ENCODE measurements at places on chromosomes 3 and 15. TPM values are rescaled to one million over a fixed set of nuclear protein-coding genes. Genes with fewer than 3 reads are reported as not detected.

Gene HESX1
- 1.4 TPM for total RNA-seq

GRCh38 chr3:192171213-192171612 is 556.1 kb downstream of the FGF12 start:
- no peak overlapping the region for H3K27ac ChIP-seq
- no peaks in the 10 kb centered on the region for H3K4me1 ChIP-seq
- no peak for DNase-seq
- no peaks in the 10 kb centered on the region for H3K36me3 ChIP-seq
- H3K4me3 ChIP-seq = no peak overlapping the region

Gene TNFSF10
- total RNA-seq = 11.3 TPM

Gene EIF4E3
- 4.2 TPM for total RNA-seq

DNA sequence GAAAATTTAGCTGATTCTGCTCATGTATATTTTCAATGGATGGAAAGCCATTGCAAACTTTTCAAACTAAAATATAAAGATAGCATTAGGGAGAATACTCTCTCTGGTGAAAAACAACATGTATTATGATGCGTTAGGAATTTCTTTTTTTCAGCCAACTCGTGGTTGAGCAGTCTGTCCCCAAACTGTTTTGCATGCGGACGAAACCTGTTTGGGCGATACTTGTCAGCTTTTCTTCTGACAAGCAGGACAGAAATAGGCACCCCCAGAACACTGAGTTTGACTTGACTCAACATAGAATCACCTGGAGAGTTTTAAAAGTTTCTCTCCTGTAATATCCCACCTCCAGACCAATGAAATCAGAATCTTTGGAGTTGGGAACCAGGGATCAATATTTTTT is 417.5 kb upstream of the TPRG1 start:
- H3K4me1 ChIP-seq = no peaks in the 10 kb centered on the region
- no peak for DNase-seq
- no peaks in the 10 kb centered on the region for H3K27me3 ChIP-seq
- no peak overlapping the region for H3K4me3 ChIP-seq

DNA sequence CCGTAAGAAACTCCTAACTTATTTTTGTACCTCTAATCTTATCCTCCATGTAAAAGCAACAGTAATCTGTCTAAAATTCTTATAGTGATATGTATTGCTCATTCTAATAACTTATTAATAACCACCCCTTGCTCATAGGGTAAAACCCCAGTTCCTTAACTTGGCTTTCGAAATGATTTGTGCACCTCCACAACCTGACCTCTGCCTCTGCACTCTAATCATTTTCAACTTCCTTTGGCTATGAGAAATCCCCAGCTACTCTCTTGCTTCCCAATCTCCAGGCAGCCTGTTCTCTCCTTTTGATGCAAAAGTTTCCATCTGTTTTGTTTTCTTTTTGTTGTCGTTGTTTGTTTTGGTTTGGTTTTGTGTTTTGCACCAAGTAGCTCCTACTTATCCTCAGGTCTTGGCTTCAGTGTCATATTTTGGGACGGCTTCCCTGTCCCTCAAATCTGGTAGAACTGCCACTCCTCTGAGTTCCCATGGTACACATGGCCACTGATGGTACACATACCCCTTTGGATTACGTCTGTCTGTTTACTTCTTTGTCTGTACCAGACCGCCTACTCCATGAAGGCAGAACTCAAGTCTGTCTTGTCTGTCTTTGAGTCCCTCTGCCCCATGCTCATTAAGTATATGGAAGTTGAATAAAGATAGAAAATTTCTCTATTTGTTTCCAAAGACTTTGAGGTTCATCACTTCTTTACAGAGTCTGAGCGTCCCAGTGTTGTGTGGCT is 105.6 kb upstream of the TGFBR2 start:
- DNase-seq = no peak
- no peaks in the 10 kb centered on the region for H3K27me3 ChIP-seq
- H3K4me3 ChIP-seq = no peak overlapping the region
- H3K4me1 ChIP-seq = peaks cover 9% of the 10 kb centered on the region

- H3K4me3 ChIP-seq = no peak overlapping the region
- no peaks in the 10 kb centered on the region for H3K4me1 ChIP-seq
- H3K27ac ChIP-seq = no peak overlapping the region
- no peaks in the 10 kb centered on the region for H3K27me3 ChIP-seq
Observed at GRCh38 chr3:191263365-191263764, 64.3 kb downstream of the OSTN start.

DNA sequence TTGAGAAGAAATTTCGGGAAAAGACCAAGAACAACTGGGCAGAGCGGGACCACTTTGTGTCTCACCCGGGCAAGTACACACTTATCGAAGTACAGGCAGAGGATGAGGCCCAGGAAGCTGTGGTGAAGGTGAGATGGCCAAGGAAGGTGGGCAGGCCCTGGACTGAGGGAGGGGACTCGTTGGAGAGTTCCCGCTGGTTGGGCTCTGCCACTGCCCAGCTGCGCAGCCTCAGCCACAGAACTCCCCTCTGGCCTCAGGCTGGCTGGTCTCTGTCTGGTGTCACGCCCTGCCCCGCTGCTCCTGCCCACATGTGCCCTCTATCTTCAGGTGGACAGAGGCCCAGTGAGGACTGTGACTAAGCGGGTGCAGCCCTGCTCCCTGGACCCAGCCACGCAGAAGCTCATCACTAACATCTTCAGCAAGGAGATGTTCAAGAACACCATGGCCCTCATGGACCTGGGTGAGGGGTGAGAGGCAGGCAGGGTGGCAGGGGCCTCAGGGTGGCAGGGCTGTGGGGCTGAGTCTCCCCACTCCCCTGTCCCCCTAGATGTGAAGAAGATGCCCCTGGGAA is 2.4 kb downstream of the PARP3 start:
- DNase-seq = peak; percentile 6
- no peaks in the 10 kb centered on the region for H3K27me3 ChIP-seq
- peaks cover 25% of the 10 kb centered on the region for H3K4me1 ChIP-seq
- H3K27ac ChIP-seq = no peak overlapping the region

GRCh38 chr3:108060331-108060730 is 30.5 kb downstream of the CD47 start:
- H3K4me1 ChIP-seq = no peaks in the 10 kb centered on the region
- no peak overlapping the region for H3K27ac ChIP-seq
- no peak for DNase-seq
- no peaks in the 10 kb centered on the region for H3K27me3 ChIP-seq

DNA sequence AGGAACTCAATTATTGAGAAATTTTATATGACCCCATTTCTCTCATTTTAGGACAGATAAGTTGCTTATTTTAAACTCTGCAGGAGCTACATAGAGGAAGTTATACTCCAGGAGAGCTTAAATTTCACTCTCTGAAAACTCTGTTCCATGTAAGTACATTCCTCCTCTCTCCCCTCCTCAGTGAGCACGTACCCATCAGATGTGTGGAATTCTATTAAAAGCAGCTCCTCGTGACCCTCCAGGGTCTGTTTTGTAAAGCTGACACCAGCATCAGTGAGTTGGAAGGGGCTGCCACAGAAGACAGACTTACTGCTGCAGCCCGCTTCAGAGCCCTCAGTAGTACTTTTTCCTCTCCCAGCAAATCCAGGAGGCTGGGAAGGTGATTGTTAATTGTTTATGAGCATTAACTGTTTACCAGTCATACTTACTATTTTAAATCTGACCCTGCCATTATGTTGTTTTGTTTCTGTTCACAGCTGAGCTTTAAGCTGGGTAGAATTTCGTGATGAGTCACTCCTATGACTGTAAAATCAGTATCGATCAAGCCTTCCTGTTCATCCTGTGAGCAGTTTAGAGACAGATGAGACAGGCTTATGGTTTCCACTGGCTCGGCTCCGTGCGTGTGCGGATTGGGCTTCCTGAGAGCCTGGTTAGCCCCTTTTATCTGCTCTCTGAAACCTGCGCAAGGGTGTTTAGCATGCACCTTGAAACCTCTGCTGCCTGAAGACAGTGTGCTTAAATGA is 20.4 kb downstream of the IGF1R start:
- H3K27ac ChIP-seq = peak overlapping the region; percentile 13
- peaks cover 40% of the 10 kb centered on the region for H3K4me1 ChIP-seq

- H3K4me3 ChIP-seq = no peak overlapping the region
- H3K27ac ChIP-seq = no peak overlapping the region
- no peaks in the 10 kb centered on the region for H3K36me3 ChIP-seq
- no peak for DNase-seq
- H3K4me1 ChIP-seq = peaks cover 4% of the 10 kb centered on the region
Observed at GRCh38 chr15:95492388-95493070, 838.0 kb upstream of the NR2F2 start.

- peak; percentile 84 for DNase-seq
- peak overlapping the region; percentile 90 for H3K27ac ChIP-seq
- H3K4me1 ChIP-seq = peaks cover 17% of the 10 kb centered on the region
Observed at GRCh38 chr15:78265752-78266224, 1.4 kb downstream of the DNAJA4 start.

Gene CRYBG3
- 37.2 TPM for total RNA-seq

Gene LRTM1
- 99.9 TPM for total RNA-seq

Gene SPRED1
- 33.5 TPM for total RNA-seq

Gene ULK3
- total RNA-seq = 29.7 TPM

- DNase-seq = no peak
- no peak overlapping the region for H3K4me3 ChIP-seq
- H3K36me3 ChIP-seq = no peaks in the 10 kb centered on the region
- H3K4me1 ChIP-seq = peaks cover 5% of the 10 kb centered on the region
- no peak overlapping the region for H3K27ac ChIP-seq
- no peaks in the 10 kb centered on the region for H3K27me3 ChIP-seq
Observed at GRCh38 chr3:196124608-196125007, 42.7 kb upstream of the TFRC start.

GRCh38 chr3:108983051-108983450 is 29.4 kb upstream of the GUCA1C start:
- H3K4me3 ChIP-seq = no peak overlapping the region
- no peak overlapping the region for H3K27ac ChIP-seq
- H3K36me3 ChIP-seq = no peaks in the 10 kb centered on the region
- no peak for DNase-seq
- H3K27me3 ChIP-seq = peaks cover 2% of the 10 kb centered on the region

Gene SHC4
- 2.0 TPM for total RNA-seq

- H3K4me1 ChIP-seq = peaks cover 30% of the 10 kb centered on the region
- no peaks in the 10 kb centered on the region for H3K36me3 ChIP-seq
- DNase-seq = peak; percentile 37
- no peak overlapping the region for H3K27ac ChIP-seq
- H3K4me3 ChIP-seq = peak overlapping the region; percentile 52
Observed at GRCh38 chr3:27713078-27713423, 9.1 kb downstream of the EOMES start.

DNA sequence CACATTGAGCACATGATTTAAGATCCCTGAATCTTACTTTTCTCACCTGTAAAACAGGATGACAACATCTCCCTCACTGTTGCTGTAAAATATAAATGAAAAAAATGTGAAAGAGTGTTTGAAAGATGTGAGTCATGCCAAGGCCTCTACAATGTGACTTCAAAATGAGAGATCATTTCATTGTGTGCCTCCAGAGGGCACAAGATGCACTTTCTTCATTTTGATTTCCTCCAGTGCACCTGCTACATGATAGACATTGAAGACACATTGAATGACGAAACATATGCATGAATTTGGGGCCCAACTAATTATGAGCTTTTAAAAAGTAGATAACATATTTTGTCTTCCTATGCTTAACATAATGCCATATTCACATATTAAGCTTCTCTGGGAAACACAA is 170.3 kb downstream of the MOBP start:
- H3K27ac ChIP-seq = no peak overlapping the region
- no peak for DNase-seq
- H3K4me3 ChIP-seq = no peak overlapping the region
- no peaks in the 10 kb centered on the region for H3K27me3 ChIP-seq
- no peaks in the 10 kb centered on the region for H3K36me3 ChIP-seq

- H3K4me1 ChIP-seq = peaks cover 18% of the 10 kb centered on the region
- no peak overlapping the region for H3K4me3 ChIP-seq
- peak overlapping the region; percentile 76 for H3K27ac ChIP-seq
- H3K27me3 ChIP-seq = no peaks in the 10 kb centered on the region
- DNase-seq = peak; percentile 67
Observed at GRCh38 chr15:29890336-29891095, 68.2 kb upstream of the TJP1 start.

- no peak overlapping the region for H3K4me3 ChIP-seq
- H3K27ac ChIP-seq = no peak overlapping the region
- DNase-seq = no peak
Observed at GRCh38 chr15:66598095-66598815, 32.5 kb upstream of the LCTL start.

GRCh38 chr15:77039848-77040247 is 31.1 kb downstream of the TSPAN3 start:
- H3K27me3 ChIP-seq = no peaks in the 10 kb centered on the region
- DNase-seq = no peak
- no peak overlapping the region for H3K4me3 ChIP-seq

Gene CA12
- 2.2 TPM for total RNA-seq

DNA sequence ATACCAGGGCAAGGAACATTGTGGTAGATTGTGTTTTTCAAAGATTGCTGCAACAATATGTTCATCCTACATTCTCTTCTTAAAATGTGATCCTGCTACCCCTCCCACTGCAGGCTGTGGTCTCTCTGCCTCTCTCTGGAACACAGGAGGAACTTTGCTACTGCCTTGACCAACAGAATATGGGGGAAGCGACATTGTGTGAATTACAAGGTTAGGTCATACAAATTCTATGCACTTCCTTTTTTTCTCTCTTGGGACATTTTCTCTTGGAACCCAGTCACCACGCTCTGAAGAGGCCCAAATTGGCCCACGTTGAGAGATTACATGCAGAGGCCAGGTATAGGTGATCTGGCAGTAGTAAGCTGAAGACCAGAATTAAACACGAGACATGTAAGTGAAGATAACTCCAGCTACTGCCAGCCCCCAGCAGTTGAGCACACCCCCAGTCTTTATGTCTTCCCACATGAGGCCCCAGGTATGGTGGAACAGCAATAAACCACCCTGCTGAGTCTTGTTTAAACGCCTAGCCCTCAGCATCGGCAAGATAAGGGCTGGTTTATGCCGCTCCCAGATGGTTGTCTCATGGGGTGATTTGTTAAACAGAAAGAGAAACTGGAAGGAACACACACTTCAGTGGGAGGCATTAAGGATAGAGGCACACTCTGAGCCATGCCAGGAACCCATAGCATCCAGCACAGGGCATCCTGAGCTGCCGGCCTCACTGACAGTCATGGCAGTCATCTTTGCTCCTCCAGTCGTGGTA is 59.9 kb downstream of the FAM43A start:
- no peak for DNase-seq
- no peak overlapping the region for H3K27ac ChIP-seq
- no peak overlapping the region for H3K4me3 ChIP-seq
- H3K4me1 ChIP-seq = peaks cover 13% of the 10 kb centered on the region
- no peaks in the 10 kb centered on the region for H3K36me3 ChIP-seq
- peaks cover 40% of the 10 kb centered on the region for H3K27me3 ChIP-seq

DNA sequence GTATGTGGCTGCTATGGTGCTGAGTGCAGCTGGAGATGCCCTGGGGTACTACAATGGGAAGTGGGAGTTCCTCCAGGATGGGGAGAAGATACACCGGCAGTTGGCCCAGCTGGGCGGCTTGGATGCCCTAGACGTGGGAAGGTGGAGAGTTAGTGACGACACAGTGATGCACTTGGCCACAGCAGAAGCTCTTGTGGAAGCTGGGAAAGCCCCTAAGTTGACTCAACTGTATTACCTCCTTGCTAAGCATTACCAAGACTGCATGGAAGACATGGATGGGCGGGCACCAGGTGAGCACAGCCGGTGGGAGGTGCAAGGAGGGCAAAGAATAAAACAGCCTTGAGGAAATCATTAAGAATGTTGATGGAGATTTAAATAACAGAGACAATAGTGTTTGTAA is 2.9 kb downstream of the ADPRH start:
- peaks cover 5% of the 10 kb centered on the region for H3K36me3 ChIP-seq
- no peak overlapping the region for H3K27ac ChIP-seq
- no peak for DNase-seq
- H3K4me1 ChIP-seq = peaks cover 6% of the 10 kb centered on the region
- H3K4me3 ChIP-seq = no peak overlapping the region

Gene PRSS50
- total RNA-seq = 0.09 TPM

Gene CCDC174
- total RNA-seq = 21.0 TPM

Data from muscle of leg (tissue), 16 donors.